HS-27A (cell line): ENCODE measurements at places on chromosomes 5 and 9.

GRCh38 chr5:94461131-94461530 is 157.3 kb downstream of the KIAA0825 start:
- no peak for DNase-seq

DNA sequence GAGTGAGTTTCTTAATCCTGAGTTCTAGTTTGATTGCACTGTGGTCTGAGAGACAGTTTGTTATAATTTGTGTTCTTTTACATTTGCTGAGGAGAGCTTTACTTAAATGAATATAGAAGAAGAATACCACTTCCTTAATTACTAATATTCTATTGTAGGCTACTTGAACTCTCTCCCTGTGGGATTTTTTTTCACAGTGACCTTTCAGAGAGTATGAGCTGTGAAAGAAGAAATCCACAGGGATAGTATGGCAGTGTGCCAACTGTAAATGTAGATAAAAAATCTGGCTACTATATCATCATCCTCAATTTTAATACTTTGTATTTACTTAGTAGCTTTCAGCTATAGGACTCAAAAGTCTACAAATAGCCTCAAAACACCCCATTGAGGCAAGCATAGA is 67.3 kb downstream of the COMMD10 start:
- DNase-seq: no peak

GRCh38 chr9:70581214-70581954 is 166.9 kb upstream of the KLF9 start:
- DNase-seq: no peak

- DNase-seq: no peak
Measured at GRCh38 chr5:142403583-142403982, 78.8 kb upstream of the SPRY4 start.

- no peak for DNase-seq
Measured at GRCh38 chr5:137521246-137521645, 22.1 kb upstream of the SPOCK1 start.

- DNase-seq: no peak
Measured at GRCh38 chr9:106575823-106576222, 287.1 kb upstream of the ZNF462 start.
